ENCODE measurements at places on chromosomes 7 and 10.

DNA sequence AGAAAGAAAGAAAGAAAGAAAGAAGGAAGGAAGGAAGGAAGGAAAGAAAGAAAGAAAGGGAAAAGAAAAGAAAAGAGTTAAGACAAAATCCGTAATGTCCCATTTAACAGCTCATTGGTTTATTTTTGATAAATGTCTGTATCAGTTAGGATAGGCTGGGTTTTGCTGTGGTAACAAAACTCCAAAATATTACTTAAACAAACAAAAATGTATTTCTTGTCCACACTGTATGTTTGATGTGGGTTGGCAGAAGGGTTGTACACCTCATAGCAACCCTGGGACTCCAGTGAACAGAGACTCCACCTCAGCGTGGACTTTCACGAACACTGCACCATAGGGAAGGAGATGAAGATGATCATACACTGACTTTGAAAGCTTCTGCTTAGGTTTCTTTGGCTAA, 59.6 kb downstream of the PPP1R3C start:
- DNase-seq = no peak

DNA sequence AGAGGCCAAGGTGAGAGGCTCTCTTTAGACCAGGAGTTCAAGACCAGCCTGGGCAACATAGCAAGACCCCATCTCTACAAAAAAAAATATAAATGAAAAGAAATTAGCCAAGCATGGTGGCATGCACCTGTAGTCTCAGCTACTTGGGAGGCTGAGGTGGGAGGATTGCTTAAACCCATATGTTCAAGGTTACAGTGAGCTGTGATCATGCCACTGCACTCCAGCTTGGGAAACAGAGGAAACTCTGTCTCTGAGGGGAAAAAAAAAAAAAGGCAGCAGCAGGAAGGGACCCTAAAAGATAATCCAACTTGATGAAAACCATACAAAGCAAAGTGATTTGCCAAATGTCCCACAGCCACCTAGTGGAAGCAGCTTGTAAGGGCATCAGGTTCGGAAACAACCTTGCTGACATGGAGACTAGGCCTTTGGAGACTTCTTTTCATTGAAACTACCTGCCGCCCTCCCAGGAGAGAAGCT, 15.6 kb upstream of the PBLD start:
- no peak for DNase-seq

GRCh38 chr7:70143075-70144044, 545.1 kb downstream of the AUTS2 start:
- DNase-seq = peak; percentile 12

DNA sequence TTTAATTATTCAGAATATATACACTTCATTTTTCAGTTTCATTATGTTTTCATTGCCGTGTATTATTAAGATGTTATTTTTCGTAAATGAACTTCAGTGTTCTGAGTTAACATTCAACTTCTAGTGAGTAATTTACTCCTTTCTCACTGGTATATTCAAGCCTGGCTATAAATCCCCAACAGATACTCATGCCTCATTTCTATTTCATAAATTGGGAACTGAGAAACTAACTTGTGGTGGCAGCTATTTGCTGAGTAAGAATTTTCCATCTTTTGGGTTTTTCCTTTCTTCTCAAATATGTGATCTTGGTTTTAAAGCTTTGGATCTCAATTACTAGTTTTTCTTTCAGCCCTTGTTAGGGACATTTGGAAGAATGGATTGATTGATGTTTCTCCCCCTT, 281.1 kb downstream of the CDK14 start:
- DNase-seq = no peak

GRCh38 chr7:106644999-106645398, 16.0 kb downstream of the CCDC71L start:
- DNase-seq = no peak

- DNase-seq = no peak
Measured at GRCh38 chr7:45359776-45360175, 202.2 kb downstream of the RAMP3 start.

DNA sequence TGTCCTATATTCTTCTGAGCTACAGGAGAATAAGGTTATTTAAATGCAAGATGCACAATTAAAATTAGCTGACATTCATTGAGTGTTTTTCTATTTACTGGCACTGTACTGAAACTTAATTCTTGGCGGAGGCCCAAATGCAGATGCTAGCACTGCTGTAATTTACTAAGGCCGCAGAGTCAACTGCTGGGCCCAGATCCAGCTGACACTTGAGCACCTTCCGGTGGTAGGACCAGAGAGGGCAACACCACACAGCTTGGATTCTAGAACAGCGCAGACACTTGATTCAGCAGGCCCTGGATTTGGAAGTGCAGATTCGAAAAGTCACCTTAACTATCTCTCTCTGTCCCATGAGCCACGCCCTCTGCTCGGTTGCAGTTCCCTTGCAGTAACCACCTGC, 228.6 kb upstream of the TMEM72 start:
- no peak for DNase-seq

DNA sequence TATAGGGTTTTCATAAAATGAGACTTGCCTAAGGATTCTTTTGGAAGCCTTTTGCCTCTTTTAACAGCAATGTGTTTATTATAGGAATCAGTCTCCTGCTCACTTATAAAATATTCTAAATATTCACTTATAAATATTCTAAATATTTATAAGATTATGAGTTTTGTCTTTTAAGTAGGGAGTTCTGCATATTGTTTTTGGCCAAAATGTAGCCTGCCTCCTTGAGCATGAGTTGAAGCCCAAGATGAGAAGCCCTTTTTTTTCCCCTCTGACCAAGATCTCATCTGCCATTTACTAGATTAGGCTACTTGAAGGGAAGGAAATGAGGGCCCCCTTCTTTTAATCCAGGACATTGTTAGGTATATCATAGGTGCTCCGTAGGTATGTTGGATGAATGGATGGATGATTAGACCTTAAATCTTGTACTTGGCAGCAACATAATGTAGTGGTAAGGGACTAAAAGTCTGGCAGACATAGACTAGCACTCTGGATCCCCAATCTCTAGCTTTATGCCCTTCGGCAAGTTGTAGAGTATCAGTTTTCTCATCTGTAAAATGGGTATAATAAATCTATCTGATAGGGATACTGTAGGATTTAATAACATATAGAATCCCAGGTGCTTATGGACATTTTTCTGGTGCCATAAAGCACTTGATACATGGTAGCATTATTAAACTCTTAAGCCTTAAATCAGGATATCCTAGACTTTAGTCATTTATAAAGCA, 59.1 kb downstream of the ARID5B start:
- DNase-seq = no peak

DNA sequence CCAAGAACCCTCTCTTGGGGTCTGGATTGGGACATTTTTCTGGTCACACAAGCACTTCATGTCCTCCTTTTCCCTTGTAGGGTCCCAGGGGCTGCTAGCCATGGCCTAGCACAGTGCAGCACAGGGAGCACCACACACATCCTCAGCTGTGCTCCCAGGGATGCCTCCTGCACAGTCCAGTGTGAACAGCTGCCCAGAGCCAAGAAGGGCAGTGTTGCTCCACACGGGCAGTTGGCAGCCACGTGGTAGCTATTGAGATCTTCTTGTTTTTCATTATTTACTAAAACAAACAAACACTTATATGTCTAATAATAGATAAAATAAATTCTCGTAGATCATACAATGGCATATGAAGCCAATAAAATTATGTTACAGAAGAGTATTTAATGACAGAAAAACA, 13.9 kb upstream of the LANCL2 start:
- DNase-seq = no peak

DNA sequence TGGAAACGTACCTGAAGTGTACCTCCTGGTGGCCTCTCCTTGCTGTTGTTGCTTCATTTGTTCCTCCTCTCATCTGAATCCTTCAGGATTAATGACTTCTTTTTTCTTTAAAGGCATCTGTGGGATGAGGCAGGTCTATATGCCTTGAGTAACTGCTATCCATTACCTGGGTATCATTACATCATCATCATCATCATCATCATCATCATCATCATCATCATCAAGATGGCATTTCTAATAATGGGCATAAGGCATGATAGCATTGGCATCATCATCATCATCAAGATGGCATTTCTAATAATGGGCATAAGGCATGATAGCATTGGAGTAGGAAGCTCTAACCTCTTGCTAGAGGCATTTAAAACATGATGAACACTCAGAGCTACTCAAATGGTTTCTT, 59.9 kb downstream of the CFAP58 start:
- DNase-seq = no peak

GRCh38 chr10:129631006-129631405, 164.0 kb downstream of the MGMT start:
- DNase-seq = no peak

DNA sequence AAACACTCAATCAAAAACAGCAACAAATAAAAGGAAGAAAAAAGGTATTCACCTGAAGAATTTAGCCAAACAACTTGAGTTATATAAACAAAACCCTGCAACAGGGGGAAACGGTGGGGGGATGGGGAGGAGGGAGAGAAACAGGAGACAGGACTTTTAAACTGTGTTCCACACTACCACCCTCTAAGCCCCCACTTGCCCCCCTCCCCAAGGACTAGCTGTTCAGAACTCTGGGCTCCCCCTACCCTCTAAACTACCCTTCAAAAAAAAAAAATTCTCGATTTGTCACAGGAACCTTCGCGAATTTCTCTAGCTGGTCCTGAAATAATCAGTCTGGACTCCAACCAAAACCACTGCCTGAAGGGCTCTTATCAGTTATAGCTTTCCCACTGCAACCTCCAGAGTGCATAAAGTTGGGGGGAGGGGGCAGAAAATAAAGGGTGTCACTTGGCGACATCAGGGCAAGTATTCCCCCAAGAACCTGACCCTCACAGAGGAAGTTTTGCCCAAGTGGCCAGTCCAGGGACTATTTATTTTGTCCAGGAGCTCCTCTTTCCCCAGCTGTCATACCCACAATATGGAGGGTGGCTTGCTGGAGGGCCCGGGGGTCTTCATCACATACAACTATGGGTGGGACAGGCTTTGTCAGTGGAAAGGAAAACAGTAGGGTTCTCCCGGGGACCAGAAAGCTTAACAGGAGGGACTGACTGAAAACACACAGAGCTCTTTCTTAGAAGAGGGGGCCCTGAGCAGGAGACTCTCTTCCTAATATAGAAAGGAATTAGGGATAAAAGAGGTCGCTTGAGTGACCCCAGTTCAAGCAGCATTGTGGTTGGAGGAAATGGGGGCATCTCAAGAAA, 1.3 kb downstream of the UBE2H start:
- no peak for DNase-seq

GRCh38 chr10:59176241-59177030, at the start of gene PHYHIPL:
Gene PHYHIPL (plus strand): TSS chr10:59176643. CDS start chr10:59176854, 211 bp downstream.
- no peak for DNase-seq

DNA sequence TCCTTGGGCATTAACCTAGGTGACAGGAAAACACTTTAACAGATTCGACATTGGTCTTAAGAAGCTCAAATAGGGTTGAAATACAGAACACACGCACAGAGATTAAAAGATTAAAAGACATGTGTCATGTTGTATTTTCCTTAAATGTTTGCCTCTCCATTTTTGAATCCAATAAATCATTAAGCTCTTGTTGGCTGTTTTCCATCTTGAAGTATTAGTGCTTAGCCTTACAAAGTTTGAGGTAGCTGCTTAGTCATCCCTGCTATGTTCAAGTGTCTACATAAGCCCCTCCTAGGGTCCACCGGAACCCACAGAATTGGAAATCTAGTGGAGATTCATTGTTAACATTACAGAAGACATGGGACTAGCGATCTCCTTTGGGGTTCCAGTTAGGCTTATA, 12.7 kb upstream of the GJD4 start:
- DNase-seq = no peak

DNA sequence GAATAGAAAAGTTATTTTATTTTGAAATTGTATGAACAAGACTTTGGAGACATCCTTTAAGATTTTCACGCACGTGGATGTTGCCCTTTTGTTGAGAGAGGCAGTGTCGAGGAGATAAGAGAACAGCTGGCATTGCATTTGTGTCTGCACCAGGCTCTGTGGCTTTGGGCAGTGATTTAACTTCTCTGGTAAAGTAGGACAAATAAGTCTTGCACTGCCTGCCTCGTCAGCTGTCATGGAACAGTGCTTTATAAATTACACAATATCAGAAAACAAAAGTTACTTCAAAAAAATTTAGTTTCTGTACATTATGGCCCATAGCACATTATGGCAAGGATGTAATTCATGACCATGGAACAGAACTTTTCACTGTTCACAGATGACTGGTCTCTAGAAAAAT, 20.1 kb downstream of the SNX10 start:
- no peak for DNase-seq

DNA sequence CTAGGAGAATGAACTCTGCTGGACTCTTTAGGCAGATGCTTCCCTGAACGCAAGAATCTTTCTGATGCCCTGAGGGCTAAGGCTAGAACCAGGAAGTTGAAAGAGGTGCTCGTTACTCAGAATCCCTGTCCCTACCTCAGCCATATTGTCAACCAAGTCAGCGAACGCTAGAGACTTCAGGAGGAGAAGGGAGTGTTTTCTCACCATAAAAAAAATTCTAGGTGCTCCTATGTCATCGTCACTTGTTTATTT, 359.4 kb downstream of the PRPF18 start:
- no peak for DNase-seq

DNA sequence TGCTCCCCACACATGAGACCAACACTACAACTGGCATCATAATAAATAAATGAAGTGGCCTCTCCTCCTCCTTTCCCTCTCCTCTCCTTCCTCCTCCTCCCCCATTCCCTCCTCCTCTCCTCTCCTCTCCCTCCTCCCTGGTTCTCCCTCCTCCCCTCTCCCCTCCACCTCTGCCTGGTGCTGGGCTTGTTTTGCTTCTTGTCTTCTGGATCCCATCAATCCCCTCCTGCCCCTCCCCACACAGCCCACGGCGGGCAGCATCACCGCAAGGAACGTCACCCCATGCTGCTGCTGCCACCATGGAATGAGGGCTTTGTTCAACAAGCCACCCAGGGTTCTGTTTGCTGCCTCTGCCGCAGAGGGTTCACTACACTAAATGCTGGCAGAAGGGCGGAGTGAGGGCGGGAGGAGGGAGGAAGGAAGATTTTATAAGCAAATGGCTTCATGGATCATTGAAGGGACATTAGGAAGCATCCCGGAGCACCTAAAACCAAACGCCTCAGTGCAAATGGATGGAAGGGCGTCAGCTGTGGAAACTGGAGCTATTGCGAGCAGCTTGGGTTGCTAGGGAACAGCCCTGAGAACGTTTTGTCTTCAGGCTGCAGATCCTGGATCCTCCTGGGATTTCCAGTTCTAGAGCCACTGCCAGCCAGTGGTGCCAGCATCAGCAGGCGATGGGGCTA, 379.7 kb upstream of the ZMIZ1 start:
- DNase-seq = no peak

- DNase-seq = no peak
Measured at GRCh38 chr10:103638948-103639347, 145.4 kb downstream of the NEURL1 start.

DNA sequence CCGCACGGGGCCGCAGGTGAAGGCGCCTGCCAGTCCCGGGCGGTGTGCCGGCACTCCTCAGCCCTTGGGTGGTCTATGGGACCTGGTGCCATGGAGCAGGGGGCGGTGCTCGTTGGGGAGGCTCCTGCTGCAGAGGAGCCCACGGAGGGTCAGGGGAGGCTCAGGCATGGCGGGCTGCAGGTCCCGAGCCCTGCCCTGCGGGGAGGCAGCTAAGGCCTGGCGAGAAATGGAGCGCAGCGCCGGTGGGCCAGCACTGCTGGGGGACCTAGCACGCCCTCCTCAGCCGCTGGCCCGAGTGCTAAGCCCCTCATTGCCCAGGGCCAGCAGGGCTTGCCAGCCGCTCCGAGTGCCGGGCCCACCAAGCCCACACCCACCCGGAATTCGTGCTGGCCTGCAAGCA, 18.9 kb downstream of the AKR1E2 start:
- no peak for DNase-seq

GRCh38 chr7:116732788-116733694, 61.0 kb downstream of the MET start:
- DNase-seq = no peak

GRCh38 chr10:120613180-120613579, 156.2 kb downstream of the PLPP4 start:
- no peak for DNase-seq
